Effector CD8-positive, alpha-beta T cell (primary cell): ENCODE measurements at places on chromosomes 6 and 20.

GRCh38 chr20:43068482-43068881 lies 121.2 kb downstream of the PTPRT start:
- no peak for DNase-seq

GRCh38 chr6:110422444-110422822 lies 7.1 kb upstream of the DDO start:
- DNase-seq = no peak

DNA sequence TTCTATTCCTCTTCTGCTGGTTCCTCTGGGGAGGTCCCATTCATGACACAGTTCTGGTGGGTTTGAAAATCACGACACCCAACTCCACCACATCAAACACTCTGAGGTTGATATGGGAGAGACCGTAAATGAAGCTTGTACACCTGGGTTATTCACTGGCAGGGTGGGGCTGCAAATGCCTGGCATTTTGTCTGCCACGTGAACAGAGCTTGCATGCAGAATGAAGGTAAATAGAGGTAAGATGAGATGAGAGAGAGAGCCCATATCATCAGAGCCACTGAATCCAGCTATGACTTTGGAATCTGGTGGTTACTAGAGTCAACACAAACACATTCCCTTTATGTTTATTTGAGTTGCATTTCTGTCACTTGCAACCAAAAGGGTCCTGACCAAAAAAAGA lies 97.4 kb downstream of the BANF2 start:
- no peak for DNase-seq

DNA sequence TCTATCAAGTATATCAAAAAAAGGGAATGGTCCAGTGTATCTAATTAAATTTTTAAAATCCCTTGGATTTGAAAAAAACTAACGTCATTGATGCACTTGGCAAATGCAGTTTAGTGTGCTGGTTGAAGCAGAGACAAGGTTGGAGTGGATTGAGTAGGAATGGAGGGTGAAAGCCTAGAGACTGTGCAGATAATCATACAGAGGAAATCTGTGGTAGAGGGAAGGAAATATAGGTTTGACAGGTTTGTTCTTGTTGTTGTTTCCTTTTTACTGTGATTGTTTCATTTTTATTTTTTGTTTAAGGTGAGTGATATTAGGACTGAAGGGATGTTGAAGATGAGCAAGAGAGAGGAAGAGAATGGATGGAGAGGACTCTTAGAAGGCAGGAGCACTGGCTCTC lies 29.0 kb upstream of the L3MBTL3 start:
- no peak for DNase-seq

- DNase-seq = no peak
Measured at GRCh38 chr6:26358511-26358981, 6.5 kb upstream of the BTN3A2 start.

- peak; percentile 61 for DNase-seq
Measured at GRCh38 chr20:8305449-8305978, 173.4 kb downstream of the PLCB1 start.

- no peak for DNase-seq
Measured at GRCh38 chr6:136767570-136768309, 24.5 kb downstream of the MAP3K5 start.

DNA sequence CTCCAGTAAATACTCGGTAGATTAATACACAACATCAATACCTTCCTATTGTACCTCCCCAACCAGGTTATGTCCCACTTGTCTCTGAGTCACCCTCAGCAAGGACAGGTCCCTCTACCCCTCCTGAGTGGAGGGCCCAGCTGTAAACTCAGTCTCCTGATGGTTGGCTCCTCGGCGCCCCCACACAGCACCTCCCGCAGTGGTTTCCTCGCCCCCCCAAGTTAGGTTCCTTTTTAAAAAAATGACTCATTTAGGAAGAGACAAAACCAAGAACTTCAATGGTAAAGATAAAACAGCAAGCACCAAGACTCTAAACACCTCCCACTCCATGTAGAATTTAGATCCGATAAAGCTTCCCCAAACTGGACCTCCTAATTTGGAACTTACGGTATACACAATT lies 83.5 kb downstream of the TRERF1 start:
- DNase-seq = no peak

- DNase-seq = no peak
Measured at GRCh38 chr6:75368151-75368779, 83.7 kb upstream of the TMEM30A start.

GRCh38 chr20:43942667-43943285 lies 28.1 kb downstream of the TOX2 start:
- DNase-seq = no peak

- no peak for DNase-seq
Measured at GRCh38 chr6:39007575-39007974, 41.0 kb upstream of the GLP1R start.

GRCh38 chr6:132785936-132786335 lies 12.5 kb downstream of the SLC18B1 start:
- DNase-seq = no peak

- no peak for DNase-seq
Measured at GRCh38 chr20:33770005-33770404, 38.2 kb downstream of the ZNF341 start.

GRCh38 chr20:33061658-33062028 lies 7.9 kb downstream of the BPIFB3 start:
- no peak for DNase-seq

- DNase-seq = no peak
Measured at GRCh38 chr6:75933387-75933975, 139.0 kb downstream of the IMPG1 start.

- DNase-seq = no peak
Measured at GRCh38 chr6:148455225-148455624, 112.6 kb downstream of the SASH1 start.

- DNase-seq = no peak
Measured at GRCh38 chr6:110188791-110189190, 8.6 kb downstream of the CDC40 start.

DNA sequence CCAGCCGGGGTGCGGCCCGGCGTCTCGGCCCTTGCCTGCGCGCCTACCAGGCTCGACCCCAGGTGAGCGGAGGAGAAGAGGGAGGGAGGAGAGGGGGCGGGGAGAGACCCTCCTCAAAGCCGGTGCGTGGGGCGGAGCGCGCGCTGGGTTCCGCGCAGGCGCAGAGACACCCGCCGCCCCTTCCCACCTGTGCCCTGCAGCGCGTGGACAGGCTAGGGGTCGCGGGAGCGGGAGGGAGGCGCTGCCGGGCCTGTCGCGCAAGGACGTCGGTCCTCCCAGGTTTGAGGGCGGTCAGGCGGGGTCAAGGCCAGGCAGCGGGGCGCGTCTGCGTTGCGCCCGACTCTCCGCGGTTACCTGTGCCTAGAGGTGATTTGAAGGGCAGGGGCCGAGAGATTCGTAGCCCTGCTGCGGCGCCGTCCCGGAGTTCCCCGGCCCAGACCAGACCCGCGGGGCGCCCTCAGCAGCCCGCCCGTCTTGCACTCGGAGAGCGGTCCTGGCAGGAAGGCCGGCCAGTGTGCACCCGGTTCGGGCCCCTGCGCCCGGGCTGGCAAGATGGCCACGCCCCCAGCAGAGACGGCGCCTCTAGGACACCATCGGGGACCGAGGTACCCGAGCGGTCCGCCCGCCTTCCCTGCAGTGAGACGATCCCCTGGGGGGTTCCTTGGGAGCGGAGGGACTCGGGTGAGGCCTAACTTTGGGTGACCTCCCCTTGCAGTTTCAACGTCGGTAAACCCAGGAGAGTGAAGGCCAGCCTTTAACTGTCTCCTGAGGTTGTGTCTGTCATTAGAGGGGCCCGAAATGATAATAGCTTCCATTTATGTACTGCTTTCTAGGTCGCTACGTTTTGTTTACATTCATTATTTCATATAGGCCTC lies 546 bp downstream of the C6orf136 start:
- DNase-seq = peak; percentile 69

GRCh38 chr6:124223611-124224345 lies 420.1 kb downstream of the NKAIN2 start:
- no peak for DNase-seq

GRCh38 chr20:51014797-51015722 lies 7.8 kb downstream of the KCNG1 start:
- no peak for DNase-seq

GRCh38 chr20:61719691-61720347 lies 345.9 kb downstream of the TAF4 start:
- DNase-seq = no peak
